ENCODE measurements at places on chromosomes 2 and 18.

- no peak for DNase-seq
Measured at GRCh38 chr18:23092121-23092520, 43.2 kb upstream of the CABLES1 start.

- peak; percentile 8 for DNase-seq
Measured at GRCh38 chr2:25912851-25913695, 34.8 kb upstream of the ASXL2 start.

- peak; percentile 19 for DNase-seq
Measured at GRCh38 chr18:12113999-12114646, 20.5 kb downstream of the ANKRD62 start.

DNA sequence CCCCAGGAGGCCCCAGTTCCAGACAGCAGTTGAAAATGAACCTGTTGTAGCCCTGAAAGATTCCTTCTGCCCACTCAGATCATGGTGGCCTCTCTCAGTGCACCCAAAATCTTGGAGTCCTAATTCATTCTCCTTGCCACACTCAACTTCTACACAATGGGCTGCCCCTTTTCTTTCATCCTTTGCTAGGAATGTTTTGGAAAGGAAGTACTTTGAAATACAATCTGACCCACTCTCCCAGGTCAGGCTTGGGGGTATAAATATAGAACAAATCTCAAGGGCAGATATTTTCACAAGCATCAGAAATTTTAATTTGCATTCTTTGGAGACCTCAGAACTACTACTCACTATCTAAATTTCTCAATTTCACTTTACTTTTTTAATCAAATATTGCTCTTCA lies 103.2 kb upstream of the SH3BP4 start:
- DNase-seq, result no peak

DNA sequence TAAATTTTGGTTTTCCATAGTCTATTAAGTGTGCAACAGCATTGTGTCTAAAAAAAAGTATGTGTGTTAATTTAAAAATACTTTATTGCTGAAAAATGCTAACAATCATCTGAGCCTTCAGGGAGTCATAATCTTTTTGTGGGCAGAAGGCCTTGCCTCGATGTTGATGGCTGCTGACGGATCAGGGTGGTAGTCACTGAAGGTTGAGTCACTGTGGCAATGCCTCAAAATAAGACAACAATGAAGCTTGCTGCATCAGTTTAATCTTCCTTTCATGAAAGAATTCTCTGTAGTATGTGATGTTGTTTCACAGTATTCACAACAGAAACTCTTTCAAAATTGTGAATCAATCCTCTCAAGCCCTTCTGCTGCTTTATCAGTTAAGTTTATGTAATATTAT lies 31.3 kb downstream of the HDHD2 start:
- DNase-seq, result no peak

- no peak for DNase-seq
Measured at GRCh38 chr2:45311559-45311958, 299.5 kb downstream of the SRBD1 start.

GRCh38 chr2:176098366-176099158 lies 1.0 kb upstream of the HOXD12 start:
- no peak for DNase-seq

DNA sequence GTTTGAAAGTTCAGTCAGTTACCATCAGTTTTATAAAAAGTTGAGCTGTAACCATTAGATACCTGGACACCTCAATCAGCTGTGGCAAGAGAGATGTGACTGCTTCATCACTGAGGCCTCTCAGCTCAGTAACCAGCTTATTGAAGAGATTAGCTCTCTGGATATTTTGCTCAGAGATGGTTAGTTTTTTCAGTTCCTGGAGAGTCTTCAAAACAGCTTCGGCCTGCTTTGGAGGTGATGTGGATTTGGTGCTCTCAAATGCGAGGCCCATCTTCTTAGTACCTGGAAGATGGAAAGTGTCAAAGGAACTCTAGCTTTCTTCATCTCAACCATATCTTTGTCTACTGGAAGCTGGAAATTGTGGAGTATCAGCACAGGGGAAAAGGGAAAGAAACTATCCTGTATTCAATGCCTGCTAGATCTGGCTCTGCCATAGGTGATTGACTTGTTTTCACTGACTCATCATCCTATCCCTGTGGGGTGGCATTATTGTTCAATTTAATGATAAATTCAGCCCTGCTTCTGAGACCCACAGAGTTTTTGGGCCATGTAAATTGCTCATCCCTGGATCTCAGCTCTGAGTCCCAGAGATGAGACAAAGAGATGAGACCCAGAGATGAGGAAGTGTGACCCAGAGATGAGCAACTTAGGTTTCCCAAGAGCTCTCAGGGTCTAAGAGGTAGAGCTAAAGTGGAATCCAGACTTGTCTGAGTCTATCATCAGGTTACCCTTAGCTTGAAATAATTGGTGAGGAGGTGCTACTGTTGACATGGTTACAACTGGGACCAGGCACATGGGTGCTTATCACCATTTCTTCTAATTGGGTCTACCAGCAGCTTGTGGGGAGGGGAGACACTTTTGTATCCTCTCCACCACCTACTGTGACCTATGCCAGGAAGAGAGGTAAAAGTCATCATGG lies 10.4 kb downstream of the APOB start:
- DNase-seq, result no peak

DNA sequence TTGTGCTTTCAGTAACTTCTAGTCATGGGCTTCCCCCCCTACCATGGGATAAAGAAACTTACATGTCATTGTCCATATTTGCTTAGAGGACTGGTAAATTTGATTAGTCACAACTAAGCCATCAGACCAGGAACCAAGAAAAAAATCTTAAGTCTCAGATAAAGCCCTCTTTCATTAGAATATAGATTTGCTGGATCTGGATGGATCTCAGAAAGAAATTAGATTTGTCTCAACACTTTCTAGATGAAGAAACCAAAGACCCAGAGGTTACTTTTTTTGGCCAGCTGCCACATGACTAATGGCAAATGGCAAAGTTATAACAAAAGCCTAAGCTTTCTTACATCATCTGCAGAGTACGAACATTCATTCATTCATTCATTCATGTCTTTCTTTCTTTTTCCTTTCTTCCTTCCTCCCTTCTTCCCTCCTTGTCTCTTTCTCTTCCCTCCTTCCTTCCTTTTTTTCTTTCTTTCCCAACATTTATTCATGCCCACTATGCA lies 60.2 kb downstream of the CDCA7 start:
- DNase-seq, result peak; percentile 82

- no peak for DNase-seq
Measured at GRCh38 chr2:169320561-169320960, 41.8 kb downstream of the LRP2 start.

- DNase-seq, result no peak
Measured at GRCh38 chr2:73836141-73836943, 7.6 kb downstream of the STAMBP start.

GRCh38 chr2:38037325-38037724 lies 38.6 kb downstream of the CYP1B1 start:
- no peak for DNase-seq

DNA sequence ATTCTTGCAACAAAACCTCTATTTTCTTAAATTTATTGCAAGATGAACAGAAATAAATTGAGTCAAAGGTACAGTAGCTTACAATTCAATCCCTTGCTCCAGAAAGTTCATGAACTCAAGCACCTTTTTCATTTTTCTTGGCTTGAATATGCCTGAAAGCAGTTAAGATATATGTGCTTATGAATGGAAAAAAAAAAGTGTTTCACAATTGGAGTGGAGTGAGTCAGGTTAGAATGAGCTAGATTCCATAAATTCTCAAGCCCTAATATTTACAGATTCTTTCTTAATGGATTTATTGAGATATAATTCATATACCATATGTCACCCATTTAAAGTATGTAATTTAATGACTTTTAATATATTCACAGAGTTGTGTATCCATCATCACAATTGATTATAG lies 39.6 kb upstream of the NEMP2 start:
- DNase-seq, result peak; percentile 29

- peak; percentile 89 for DNase-seq
Measured at GRCh38 chr2:162403884-162404283, 60.0 kb downstream of the GCA start.

- no peak for DNase-seq
Measured at GRCh38 chr2:115771516-115771915, 1329.1 kb downstream of the DPP10 start.

Measured in PC-3 (cell line).